ENCODE measurements at places on chromosomes 6 and 20.

DNA sequence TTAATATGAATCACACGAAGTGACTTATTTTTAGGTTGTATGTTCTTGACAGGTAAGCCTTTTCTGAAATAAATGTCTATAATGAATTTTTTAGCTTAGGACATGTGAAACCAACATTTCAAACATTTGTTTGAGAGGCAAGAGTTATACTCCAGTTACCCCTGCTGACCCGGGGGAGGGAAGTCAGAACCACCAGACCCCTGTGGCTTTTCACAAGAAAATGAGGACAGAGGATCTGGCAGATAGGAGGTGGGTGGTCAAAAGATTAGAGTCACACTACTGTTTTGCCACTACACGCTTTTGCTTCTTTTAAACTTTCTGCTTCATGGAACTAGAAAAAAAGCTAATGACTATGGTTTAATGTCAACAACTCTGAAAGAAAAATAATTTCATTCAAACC, 27.5 kb upstream of the ADGRF4 start:
- DNase-seq = no peak

GRCh38 chr6:13629459-13630116, 14.5 kb downstream of the NOL7 start:
- DNase-seq = no peak

DNA sequence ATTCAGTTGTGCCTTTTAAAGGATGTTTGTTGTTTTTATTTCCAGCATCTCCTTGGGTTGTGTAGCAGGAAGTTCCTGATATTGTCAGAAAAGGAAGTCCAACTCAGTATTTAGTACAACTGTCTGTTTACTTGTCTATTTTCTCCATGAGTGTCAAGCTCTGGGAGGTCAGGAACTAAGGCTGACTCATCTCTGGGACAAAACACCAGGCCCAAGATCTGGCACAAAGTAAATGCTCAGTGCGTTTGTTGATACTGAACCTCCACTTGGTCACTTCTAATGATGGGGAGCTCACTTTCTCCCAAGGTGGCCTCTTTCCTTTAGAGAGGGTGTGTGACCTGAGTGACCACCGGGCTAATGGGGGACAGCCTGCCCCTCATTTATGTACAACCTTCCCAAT, 12.6 kb upstream of the PIGU start:
- DNase-seq = no peak

- no peak for DNase-seq
These were observed 280.5 kb upstream of the OPRM1 start for GRCh38 chr6:153758516-153758915.

DNA sequence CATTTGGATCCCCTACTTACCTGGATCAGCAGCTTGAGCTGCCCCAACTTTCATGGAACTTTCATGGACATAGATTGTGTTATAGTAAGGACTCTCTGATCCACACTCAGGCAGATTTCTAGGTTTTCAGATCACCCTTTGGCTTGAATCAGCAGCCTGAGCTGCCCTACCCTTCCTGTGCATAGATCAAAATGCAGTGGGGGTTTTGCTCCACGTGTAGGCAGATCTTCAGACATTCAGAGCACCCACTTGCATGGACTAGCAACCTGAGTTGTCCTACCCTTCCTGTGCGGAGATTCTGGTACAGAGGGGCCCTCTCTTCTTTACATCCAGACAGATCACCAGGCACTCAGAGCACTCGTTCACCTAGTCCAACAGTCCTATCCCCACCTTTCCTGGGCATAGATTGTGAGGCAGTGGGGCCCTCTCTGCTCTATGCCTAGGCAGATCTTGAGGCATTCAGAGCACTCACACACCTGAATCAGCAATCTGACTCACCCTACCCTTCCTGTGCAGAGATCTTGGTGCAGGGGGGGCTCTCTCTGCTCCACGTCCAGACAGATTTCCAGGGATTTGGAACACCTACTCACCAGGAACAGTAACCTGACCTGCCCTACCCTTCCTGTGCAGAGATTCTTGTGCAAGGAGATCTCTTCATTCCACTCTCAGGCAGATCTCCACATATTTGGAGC, 705.2 kb upstream of the NRSN1 start:
- DNase-seq = no peak

DNA sequence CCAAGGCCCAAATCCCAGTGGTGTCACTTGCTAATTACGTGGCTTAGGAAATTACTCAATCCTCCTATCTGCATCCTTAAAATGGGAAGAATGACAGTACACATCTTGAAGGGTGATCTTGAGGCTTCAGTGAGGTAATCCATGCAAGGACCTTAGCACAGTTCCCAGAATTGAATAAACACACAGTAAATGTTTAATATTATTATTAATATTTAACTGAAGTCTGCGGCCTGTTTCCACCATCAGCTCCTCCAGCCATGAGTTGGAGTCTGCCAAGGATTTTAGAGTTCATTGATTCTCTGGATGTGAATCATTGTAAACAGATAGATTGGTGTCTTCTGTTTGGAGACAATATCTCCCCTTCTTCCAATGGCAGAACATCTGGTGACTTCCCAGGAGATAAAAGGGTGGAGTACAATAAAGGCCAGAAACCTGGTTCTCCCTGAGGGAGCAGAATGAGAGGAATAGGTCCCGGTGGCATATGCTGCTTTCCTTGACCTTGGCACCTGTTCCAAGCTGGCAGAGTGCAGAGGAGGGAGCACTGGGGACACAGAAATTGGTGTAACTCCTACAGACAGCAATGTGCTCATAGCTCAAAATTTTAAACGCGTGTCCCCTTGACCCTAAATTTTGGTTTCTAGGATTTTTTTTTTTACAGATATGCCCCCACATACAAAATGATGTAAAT, 25.4 kb downstream of the UNC5CL start:
- DNase-seq = no peak

GRCh38 chr6:88964509-88964908, 1.1 kb upstream of the RNGTT start:
- no peak for DNase-seq

DNA sequence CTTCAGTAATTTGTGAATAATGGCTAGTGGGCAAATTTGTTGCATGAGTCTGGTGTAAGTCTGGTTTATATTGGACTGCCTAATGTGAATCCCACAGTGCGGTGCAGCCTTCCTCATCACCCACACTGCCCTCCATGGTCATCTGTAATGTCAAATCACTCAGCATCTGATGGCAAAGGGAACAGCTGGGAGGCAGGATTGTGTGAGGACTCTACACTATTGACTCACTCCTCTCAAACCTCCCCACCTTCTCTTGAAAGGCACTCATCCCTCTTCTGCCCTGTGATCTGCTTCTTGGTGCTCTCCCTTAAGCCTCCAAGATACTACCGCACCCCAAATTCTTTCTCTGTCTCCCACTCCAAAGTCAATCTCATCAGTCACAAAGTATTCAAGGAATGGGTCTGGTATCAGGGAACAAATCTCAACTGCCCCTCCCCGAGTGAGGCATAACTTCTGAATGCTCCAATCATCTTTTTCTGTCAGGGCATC, 146.0 kb upstream of the BEND6 start:
- DNase-seq = no peak

- DNase-seq = no peak
These were observed 19.4 kb downstream of the TINAG start for GRCh38 chr6:54327631-54328030.

DNA sequence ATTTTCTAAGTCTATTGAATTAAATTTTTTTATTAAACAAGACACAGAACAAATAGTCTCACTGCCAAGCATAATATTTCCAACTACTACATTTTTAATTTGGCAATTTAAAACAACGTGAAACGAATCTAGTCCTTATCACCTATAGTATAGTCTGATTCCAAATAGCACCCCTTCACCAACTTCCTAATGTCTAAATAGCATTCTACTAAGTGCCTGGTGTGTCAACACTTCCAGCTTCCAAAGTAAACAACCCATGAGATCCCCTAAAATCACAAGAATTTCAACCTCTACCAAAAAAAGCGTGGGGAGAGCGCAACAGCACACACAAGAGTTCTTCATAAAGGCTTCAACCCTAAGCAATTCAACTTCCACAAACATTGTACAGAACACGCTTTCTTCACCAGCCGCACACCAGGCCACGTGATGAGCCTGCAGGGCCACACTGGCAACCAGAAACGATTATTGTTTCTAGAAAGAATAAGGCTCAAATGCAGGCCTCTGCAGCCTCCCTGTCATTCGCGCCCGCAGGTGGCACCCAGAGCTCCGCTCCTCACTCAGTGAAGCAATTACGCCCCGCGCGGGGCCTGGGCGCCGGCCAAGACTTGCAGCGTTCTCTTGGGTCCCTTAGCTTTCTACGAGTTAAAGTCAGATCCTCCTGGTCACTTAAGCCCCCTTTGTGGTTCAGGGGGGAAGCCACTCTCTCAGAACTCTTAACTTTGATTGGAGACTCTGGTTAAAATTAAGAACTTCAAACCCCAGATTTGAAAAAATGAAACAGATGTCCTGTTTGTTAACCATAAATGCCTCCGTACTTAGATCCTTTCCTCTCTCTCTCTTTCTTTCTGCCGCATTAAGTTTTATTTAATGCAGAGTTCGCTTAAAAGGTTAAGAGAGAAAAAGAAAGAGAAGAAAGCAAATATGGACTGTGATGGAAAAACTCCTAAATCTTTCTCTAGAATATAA, 18.3 kb downstream of the SIM1 start:
- DNase-seq = no peak

DNA sequence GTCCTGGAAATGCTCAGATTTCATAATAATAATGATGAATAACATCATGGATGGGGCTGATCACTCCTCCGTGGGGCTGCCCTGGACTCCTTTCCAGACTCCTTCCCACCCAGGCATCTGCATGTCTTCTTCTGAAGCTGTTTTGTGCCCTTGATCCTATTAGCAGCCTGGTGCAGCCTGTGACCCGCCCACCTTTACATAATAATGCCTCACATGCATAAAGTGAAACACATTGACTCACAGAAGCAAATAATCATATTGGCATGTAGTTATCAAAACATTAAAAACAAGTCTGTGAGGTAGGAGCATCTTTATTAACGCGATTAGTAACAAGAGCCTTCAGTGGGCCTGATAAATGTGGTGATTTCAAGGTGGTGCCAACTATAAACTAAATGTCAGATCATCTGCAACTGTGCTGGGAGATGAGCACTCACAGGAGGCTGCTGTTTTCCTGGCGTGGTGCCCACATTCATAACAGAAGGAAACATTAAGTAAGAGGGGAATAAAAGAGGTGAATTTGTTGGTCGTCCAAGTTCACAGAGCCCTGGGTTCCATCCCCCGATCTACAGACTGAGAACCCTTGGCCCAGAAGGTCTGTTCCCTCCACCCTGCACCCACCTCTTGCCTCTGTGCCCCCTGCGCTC, 344.7 kb downstream of the CDH4 start:
- DNase-seq = no peak

DNA sequence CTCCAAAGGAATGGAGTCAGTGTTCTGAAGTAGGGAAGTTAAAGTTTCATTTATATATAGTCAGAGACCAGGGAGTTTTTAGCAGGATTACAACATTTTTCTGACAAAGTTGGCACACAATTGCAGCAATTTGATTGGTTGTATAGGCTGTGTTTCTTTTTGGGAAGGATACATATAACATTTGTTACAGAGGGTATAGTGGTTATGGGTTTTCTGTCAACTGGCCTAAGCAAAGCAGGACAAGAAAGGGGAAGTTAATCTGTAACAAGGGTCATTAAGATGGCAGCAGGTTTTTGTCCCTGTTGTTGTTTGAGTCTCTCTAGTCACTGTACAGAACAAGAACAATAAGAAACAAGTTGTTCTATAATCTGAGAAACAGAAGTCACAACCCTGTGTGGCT, 41.4 kb downstream of the TPD52L1 start:
- no peak for DNase-seq

DNA sequence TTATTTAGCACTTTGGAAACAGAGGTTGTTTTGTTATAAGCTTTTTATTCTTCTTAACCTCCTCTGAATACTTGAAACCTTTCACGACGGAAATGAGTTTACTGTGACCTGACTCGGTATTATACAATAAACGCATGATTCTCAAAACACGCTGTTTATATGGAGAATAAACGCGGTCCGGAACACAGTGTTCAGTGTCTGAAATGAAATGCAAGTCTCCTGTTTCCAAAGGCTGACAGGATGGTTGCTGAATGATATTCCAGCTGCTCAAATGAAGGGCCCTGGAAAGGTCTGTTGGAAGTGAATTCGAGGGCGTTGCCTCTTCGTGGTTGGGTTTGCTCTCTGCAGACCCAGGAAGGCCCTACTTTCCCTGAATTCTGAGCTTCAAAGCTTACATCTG, 83.4 kb downstream of the RSPH3 start:
- no peak for DNase-seq

DNA sequence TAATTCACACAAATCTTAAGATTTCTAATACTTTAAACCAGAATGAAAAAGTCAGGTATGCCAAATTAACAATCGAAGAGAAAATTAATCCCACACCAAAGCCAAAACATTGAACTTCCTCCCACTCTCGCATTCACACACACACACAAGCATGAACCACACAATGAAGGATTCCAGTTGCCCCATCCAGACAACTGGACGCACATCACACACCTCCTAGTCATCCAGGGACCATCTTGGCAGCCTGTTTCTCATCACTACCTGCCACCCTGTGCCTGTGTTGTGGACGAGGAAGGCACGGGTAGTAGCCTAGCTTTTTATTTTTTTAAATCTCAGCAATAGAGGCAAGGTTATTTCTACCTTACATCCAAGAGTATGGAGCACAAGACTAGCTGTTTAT, 15.2 kb downstream of the B4GALT5 start:
- no peak for DNase-seq

- DNase-seq = no peak
These were observed 82.0 kb upstream of the ID4 start for GRCh38 chr6:19755181-19755580.

DNA sequence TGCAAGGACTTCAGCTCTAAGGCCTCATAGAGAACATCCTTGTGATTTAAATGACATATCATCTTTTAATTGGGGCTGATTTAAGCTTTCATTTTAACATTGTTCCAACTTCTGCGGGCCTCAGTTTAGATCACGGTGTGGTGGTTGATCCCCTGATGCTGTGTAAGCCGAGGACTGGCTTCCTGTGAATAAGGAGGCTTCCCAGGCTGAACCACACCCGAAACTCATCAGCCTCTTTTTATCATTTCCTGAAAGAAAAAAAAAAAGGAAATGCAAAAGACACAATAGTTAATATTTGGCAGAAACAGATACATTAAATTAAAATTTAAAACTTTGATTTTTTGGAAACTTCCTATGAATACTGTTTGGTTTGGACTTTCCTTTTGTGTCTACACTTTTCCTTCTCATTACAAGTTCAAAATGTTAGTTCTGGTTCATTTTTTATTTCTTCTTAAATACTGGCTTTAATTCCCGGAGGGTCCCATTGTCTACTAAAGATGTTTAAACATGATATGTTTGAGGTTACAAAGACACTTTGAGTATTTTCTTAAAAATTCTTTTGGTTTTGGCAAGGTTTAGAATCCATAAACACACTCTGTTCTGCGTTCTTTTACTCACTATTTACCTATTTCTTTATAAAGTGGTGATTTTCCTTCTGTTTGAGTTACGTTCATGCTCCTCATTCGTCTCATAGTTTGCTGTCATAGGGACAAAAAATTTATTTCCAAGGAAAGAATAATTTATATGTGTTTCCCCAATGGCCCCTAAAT, 230.0 kb upstream of the SULF2 start:
- DNase-seq = no peak
